T-helper 1 cell (primary cell): ENCODE measurements at places on chromosomes 3 and 15.
A peak's percentile ranks its signal among the peaks of the same experiment; 100 is the strongest.

DNA sequence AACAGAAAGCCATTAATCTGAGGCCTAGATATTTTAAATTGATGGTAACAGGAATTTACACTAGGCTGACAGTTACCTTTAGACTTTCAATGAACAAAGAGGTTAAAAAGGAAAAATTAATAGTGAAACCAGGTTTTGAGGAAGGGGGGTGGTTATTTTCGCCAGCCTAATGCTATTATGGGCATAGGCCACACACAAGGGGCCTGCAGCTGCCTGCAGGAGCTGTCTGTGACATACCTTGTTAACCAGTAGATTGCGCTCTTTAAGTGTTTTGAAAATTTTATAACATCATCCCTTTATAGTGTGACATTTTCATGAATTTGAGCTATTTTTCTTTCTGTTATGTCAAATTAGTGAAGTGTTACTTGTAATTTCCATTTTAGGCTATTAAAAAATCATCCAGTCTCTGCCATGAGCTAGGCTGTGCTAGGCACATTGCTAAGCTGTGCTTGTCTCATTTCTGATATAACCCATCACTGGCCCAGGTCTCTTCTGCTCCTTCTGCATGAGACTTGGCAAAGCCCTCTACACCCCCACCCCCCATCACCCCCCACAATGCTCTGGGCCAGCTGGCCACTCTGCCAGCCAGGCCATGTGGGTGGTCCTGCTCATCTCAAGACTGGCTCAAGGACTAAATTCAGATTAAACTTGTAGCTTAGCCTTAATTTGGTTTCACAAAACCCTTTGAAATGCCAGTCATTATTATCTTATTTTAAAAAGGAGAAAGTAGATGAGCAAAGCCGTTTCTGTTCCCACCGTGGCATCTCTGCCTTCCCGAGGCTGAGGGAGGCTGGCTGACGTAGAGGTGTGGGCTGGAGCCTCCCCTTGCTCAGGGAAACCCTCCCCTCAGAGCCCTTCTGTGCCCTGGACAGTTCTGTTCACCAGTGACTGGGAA is 48.4 kb upstream of the SEC22A start:
- DNase-seq, result no peak

DNA sequence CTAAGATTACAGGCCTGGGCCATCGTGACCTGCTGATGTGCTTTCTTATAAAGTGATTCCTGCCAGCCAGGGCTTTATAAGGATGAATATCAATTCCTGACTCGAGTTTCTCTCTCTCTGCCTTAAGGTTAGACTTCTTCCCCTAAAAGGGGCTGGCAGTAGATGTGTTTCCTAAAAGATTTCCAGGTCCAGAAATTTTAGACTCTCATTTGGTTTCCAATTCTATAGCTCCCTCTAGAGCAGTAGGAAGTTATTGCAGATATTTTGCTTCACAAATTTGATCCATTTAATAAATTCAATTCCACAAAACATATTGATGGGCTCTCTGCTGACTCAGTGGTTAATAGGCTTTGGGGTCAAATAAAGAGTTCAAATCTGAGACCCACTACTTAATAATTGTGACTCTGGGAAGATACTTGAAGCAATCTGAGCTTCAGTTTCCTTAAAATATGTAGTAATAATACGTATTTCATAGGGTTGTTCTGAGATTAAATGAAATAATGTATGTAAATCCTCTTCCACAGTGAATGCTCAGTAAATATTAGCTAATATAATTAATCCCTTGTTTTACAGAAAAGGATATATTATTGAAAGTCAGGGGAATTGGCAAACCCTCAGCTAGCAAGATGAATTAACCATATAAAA is 2.1 kb downstream of the TRIM69 start:
- peak; percentile 59 for DNase-seq

- no peak for DNase-seq
These were observed 48.3 kb downstream of the SLC6A20 start for GRCh38 chr3:45748068-45748467.

DNA sequence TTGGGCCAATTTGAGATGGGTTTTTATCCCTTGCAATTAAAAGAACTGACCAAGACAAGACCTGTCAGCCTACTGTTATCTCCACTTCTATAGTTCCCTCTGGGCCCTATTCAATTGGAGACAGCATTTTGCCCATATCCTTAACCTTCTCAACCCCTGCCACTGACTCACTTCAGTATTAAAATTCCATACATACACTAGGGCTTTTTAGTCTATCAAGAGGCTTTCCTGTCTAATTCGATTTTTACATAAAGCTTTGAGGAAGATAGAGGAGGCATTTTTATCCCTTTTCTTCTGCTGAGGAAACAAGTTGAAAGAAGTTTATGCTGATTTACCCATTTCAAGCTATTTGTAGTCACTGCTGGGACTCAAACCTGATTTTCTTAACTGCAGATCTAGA is 51.1 kb downstream of the GTF2E1 start:
- no peak for DNase-seq

DNA sequence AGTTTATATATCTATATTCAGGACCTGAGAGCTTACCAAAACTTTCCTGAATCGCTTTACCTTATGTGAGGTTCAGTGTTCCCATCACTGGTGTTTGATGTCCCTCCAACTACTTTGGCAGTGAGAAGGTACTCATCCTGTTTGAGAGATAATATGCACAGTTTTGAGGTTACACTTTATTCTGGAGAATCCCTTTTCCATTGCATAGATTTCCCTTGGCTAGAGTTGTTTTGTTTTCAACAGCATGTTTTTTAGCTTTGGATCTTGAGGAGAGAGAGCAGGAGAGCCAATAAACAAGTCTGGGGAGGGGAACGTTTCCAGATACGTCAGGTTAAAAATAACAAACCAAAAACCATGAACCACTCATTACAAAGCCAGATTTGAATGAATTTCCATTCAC is 33.6 kb downstream of the CD200 start:
- DNase-seq, result no peak

- peak; percentile 57 for DNase-seq
These were observed 17.5 kb downstream of the LSG1 start for GRCh38 chr3:194654443-194654842.
